ENCODE measurements at places on chromosomes 5 and 9. TPM values are rescaled to one million over a fixed set of nuclear protein-coding genes. Genes with fewer than 3 reads are reported as not detected.
A peak's percentile ranks its signal among the peaks of the same experiment; 100 is the strongest.

The SHISAL2B gene
- total RNA-seq: not detected

DNA sequence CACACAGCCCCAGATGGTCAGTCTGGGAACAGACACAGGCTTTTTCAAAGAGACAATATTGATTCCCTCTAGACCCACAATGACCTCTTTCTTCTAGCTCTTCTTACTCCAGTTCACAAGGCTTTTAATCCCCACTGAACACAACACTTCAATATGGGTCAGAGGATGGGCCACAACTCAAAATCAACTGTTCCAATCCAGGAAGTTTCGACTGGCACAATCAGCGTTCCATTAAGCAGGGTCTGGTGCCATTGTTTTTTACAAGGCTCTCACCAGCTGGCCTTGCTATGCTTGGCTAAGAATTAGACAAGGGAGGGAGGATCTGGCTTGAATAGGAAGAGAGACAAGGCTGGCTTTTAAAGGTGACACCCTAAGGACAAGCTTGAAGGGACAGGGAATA, 199.4 kb upstream of the SLC24A2 start:
- H3K36me3 ChIP-seq: peaks cover 2% of the 10 kb centered on the region
- H3K4me3 ChIP-seq: no peak overlapping the region
- H3K27ac ChIP-seq: no peak overlapping the region
- DNase-seq: no peak
- peaks cover 19% of the 10 kb centered on the region for H3K4me1 ChIP-seq

- no peaks in the 10 kb centered on the region for H3K4me1 ChIP-seq
- H3K4me3 ChIP-seq: no peak overlapping the region
- DNase-seq: no peak
- H3K27ac ChIP-seq: peak overlapping the region; percentile 11
Measured at GRCh38 chr5:151181818-151182523, 24.4 kb upstream of the ANXA6 start.

- no peak overlapping the region for H3K27ac ChIP-seq
- no peak for DNase-seq
- H3K4me3 ChIP-seq: no peak overlapping the region
- peaks cover 4% of the 10 kb centered on the region for H3K27me3 ChIP-seq
Measured at GRCh38 chr5:156670615-156671014, 179.5 kb upstream of the PPP1R2B start.

GRCh38 chr9:114614373-114614772, 3.3 kb downstream of the TMEM268 start:
- peaks cover 64% of the 10 kb centered on the region for H3K4me1 ChIP-seq
- no peak overlapping the region for H3K4me3 ChIP-seq
- peaks cover 2% of the 10 kb centered on the region for H3K27me3 ChIP-seq
- DNase-seq: no peak
- no peak overlapping the region for H3K27ac ChIP-seq

GRCh38 chr9:134211811-134212485, 47.6 kb upstream of the RNU6ATAC start:
- H3K27ac ChIP-seq: no peak overlapping the region
- no peak overlapping the region for H3K4me3 ChIP-seq
- no peaks in the 10 kb centered on the region for H3K4me1 ChIP-seq
- H3K36me3 ChIP-seq: no peaks in the 10 kb centered on the region

DNA sequence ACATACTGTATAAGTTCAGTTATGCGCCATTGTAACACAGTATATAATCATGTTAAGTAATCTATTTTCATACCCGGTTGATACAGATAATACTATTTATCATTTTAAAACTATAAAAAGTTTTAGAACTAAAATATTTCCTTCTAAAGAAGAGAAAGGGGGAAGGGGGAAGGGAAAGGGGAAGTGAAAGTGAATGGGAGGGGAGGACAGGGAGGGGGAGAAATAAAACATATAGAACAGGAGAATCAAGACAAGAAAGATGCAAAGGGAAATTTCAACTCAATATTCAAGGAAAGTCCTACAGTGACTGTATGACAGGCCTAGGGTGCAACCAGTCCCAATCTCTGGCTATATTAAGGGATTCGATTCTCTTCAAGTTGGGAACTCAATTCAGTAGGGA, 1278.8 kb downstream of the MAT2B start:
- H3K4me3 ChIP-seq: no peak overlapping the region
- no peak overlapping the region for H3K27ac ChIP-seq
- no peak for DNase-seq
- no peaks in the 10 kb centered on the region for H3K4me1 ChIP-seq

DNA sequence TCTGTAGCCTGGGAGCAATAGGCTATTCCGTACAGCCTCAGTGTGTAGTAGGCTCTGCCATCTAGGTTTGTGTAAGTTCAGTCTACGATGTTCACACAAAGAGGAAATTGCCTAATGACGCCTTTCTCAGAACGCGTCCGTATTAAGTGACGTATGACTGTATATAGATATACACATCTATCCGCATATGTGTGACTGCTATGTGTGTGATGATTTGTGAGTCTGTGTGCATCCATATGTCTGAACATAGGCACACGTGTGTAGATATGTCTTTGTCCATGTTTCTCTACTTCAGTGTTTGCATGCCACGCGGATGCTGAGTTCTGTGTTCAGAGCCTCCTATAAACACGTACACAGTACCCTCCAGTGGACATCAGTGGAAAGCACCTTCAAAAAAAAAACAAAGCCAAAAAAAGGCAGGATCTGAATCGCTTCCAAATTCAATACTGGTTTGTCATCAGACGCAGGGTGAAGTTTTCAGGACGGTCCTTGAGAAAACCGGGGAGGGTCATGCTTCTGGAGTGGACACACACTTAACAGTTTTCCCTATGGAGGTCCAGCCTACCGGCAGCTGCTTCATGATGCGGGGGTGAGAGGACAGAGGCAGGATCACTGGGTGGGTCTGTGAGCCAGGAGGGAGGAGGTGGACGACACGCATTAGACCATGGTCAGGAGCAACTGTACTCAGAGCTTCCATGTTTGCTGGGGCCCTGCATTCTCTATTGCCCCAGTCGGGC, 29.5 kb upstream of the ALDH1B1 start:
- no peaks in the 10 kb centered on the region for H3K36me3 ChIP-seq
- H3K4me3 ChIP-seq: peak overlapping the region; percentile 49
- DNase-seq: no peak
- no peak overlapping the region for H3K27ac ChIP-seq

The SLC6A19 gene
- not detected for total RNA-seq

The CNTNAP3 gene
- total RNA-seq: not detected

The EIF4E1B gene
- total RNA-seq: not detected

The IGFBPL1 gene
- not detected for total RNA-seq

The HTR4 gene
- not detected for total RNA-seq

DNA sequence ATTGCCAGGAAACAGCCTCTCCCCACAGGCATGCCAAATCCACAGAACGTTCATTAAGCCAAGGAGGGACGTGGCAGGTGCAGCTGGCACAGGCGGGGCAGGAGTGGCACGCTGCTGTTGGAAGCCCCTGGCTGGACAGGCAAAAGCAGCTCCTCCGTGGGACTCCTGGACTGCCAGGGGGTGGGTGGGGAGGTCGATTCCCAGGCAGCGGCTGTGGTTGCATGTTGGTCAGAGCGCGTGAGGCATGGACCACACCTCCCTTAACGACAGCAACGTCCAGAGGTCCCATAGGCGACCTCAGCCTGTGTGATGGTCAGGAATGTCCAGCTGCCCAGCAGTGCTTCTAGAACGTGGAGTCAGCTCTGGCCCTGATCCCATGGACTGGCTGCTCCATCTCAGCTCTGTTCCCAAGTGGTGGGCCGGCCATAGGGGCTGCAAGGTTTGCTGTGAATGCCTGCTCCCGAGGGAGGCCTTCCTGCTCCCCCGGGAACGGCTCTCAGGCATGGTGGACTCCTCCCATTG, 6.9 kb downstream of the SLC6A19 start:
- no peaks in the 10 kb centered on the region for H3K4me1 ChIP-seq

GRCh38 chr9:105439428-105439827, 8.4 kb upstream of the FSD1L start:
- H3K27me3 ChIP-seq: peaks cover 13% of the 10 kb centered on the region
- no peak for DNase-seq
- H3K4me3 ChIP-seq: no peak overlapping the region
- no peaks in the 10 kb centered on the region for H3K36me3 ChIP-seq
- H3K4me1 ChIP-seq: no peaks in the 10 kb centered on the region

- no peak for DNase-seq
- H3K4me3 ChIP-seq: no peak overlapping the region
- no peak overlapping the region for H3K27ac ChIP-seq
- H3K36me3 ChIP-seq: no peaks in the 10 kb centered on the region
- H3K27me3 ChIP-seq: peaks cover 34% of the 10 kb centered on the region
- H3K4me1 ChIP-seq: peaks cover 13% of the 10 kb centered on the region
Measured at GRCh38 chr9:95570646-95571045, 53.9 kb upstream of the PTCH1 start.

The GFI1B gene
- total RNA-seq: not detected

- no peak overlapping the region for H3K4me3 ChIP-seq
- no peak overlapping the region for H3K27ac ChIP-seq
- DNase-seq: no peak
Measured at GRCh38 chr5:124869426-124870033, 123.1 kb upstream of the ZNF608 start.

GRCh38 chr9:97791542-97791941, 61.5 kb upstream of the FOXE1 start:
- no peaks in the 10 kb centered on the region for H3K4me1 ChIP-seq
- H3K4me3 ChIP-seq: no peak overlapping the region
- no peak for DNase-seq
- peaks cover 1% of the 10 kb centered on the region for H3K27me3 ChIP-seq
- no peaks in the 10 kb centered on the region for H3K36me3 ChIP-seq

The KCTD16 gene
- total RNA-seq: not detected

The GPR151 gene
- total RNA-seq: not detected

The CENPH gene
- 35.5 TPM for total RNA-seq

The CAMK4 gene
- 56.9 TPM for total RNA-seq

The PTGS1 gene
- 0.54 TPM for total RNA-seq

- H3K4me3 ChIP-seq: no peak overlapping the region
- no peaks in the 10 kb centered on the region for H3K36me3 ChIP-seq
- H3K4me1 ChIP-seq: no peaks in the 10 kb centered on the region
- DNase-seq: no peak
Measured at GRCh38 chr5:61918611-61919010, 387.4 kb upstream of the KIF2A start.

DNA sequence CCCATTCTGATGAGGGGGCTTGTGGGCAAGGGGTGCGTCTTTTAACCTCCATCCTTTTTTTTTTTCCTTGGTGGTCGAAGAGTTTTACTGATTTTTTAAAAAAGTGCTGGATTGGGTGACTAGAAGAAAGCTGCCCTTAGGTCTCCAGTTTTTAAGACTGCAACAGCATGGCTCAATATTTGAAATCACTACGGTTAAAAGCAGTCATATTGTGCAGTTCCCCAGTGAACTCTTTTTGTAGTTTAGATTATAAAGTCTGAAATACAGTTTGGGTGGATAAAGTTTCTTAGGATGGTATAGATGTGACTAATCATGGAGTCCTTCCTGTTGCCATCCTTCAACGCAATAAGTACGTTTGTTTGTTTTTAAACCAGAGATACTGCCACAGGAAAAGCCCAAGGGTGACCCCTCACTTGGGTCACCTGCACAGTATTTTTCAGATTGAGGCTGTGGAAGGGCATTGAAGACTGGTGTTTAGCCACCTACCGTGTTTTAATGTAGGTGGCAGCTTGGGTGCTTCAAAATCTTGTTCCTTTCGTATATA, 520 bp upstream of the DHFR start:
- peak; percentile 5 for DNase-seq
- no peaks in the 10 kb centered on the region for H3K27me3 ChIP-seq
- H3K4me3 ChIP-seq: peak overlapping the region; percentile 93
- H3K4me1 ChIP-seq: peaks cover 37% of the 10 kb centered on the region
- H3K36me3 ChIP-seq: peaks cover 41% of the 10 kb centered on the region

The NR5A1 gene
- total RNA-seq: not detected

The SLIT3 gene
- 0.20 TPM for total RNA-seq

DNA sequence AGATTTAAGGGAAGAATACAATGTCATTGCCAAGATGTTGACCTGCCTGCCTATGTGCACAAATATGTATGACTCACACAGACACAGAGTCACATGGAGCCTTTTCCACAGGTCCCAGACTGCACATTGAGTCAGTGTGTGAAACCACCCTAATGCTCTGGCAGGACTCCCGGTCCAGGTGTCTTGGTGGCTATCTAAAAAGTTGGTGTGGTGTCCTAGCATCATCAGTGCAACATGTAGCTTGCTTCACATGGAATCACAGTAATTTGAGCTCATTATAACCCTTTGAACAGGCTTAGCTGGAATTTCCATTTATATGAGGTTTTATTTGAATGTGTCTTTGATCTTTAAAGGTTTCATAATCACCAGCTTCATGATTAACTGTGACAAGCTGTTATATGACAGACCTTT, 10.7 kb downstream of the IFNA5 start:
- H3K27ac ChIP-seq: no peak overlapping the region
- no peak overlapping the region for H3K4me3 ChIP-seq
- peaks cover 11% of the 10 kb centered on the region for H3K27me3 ChIP-seq
- no peaks in the 10 kb centered on the region for H3K36me3 ChIP-seq
- H3K4me1 ChIP-seq: peaks cover 4% of the 10 kb centered on the region
- DNase-seq: no peak

GRCh38 chr5:142605611-142606010, 80.3 kb downstream of the FGF1 start:
- no peak for DNase-seq
- no peak overlapping the region for H3K4me3 ChIP-seq

GRCh38 chr5:4661326-4661725, 478.8 kb upstream of the ADAMTS16 start:
- H3K36me3 ChIP-seq: no peaks in the 10 kb centered on the region
- H3K27ac ChIP-seq: no peak overlapping the region
- DNase-seq: no peak
- no peak overlapping the region for H3K4me3 ChIP-seq

DNA sequence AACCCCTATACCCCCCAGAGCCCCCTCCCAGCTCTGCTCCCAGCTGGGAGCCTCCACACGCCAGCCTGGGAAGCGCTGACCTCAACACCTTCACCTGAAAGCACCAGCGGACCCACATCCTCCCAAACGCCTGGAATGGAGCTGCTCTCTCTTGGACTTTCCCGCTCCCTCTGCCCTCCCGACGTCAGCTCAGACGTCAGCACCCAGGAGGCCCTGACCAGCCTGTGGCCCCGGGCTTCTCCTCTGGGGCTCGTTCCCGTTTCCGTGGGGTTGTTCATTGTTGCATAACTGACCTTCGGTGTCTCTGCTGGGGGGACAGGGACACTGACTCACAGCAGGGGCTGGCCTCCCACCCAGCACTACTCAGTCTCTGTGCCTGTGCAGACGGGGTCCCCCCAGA, 35.0 kb upstream of the SLC6A3 start:
- H3K4me1 ChIP-seq: no peaks in the 10 kb centered on the region
- H3K4me3 ChIP-seq: no peak overlapping the region
- peaks cover 3% of the 10 kb centered on the region for H3K36me3 ChIP-seq
- DNase-seq: no peak
- no peak overlapping the region for H3K27ac ChIP-seq
